SJSA1 (cell line): ENCODE measurements at places on chromosomes 1 and 21. TPM values are rescaled to one million over a fixed set of nuclear protein-coding genes. Genes with fewer than 3 reads are reported as not detected.

GRCh38 chr1:206702260-206702659 lies 17.6 kb downstream of the MAPKAPK2 start:
- DNase-seq: no peak
- no peaks in the 10 kb centered on the region for H3K27me3 ChIP-seq
- H3K4me1 ChIP-seq: peaks cover 38% of the 10 kb centered on the region
- no peak overlapping the region for H3K27ac ChIP-seq
- no peak overlapping the region for H3K4me3 ChIP-seq

DNA sequence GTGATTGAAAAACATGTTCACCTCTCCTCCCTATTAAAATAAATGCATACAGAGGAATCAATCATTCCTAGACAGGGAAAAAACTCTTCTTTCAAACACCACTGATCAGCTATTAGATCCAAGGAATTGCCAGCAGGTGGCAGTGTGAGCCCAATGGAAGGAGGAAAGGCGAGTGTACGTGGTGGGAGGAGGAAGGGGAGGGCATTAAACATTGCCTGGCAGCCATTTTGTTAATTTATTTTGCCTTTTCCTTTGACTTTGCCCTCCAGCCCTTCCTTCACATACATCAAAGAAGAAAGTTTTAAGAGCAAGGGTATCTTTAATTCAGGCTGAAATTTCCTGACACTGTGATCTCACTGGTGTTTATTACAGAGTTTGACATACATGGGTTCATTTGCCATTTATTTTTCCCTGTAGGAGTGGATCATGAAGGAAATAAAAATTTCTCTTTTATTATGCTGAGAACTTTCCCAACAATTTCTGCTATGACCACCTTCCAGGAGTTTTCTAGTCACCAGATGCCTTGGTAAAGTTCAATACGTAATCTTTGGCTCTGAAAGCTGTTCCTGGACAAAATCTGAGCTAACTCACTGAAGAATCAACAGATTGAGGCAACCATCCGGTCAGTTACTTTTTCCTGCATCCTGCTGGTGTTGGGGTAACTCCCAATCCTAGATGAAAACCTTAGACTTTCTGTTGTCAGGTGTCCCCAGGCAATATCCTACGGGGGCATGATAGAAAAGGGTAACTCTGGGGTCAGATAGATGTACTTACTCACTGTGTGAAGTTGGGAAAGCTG lies 1.9 kb upstream of the GNAI3 start:
- peak overlapping the region; percentile 89 for H3K4me3 ChIP-seq
- no peaks in the 10 kb centered on the region for H3K27me3 ChIP-seq
- peaks cover 15% of the 10 kb centered on the region for H3K4me1 ChIP-seq

- H3K4me3 ChIP-seq: no peak overlapping the region
- H3K27me3 ChIP-seq: no peaks in the 10 kb centered on the region
- peak overlapping the region; percentile 14; the same call in 1 of the 2 replicates for H3K27ac ChIP-seq
Observed at GRCh38 chr21:42393443-42393950, 2.4 kb downstream of the TMPRSS3 start.

DNA sequence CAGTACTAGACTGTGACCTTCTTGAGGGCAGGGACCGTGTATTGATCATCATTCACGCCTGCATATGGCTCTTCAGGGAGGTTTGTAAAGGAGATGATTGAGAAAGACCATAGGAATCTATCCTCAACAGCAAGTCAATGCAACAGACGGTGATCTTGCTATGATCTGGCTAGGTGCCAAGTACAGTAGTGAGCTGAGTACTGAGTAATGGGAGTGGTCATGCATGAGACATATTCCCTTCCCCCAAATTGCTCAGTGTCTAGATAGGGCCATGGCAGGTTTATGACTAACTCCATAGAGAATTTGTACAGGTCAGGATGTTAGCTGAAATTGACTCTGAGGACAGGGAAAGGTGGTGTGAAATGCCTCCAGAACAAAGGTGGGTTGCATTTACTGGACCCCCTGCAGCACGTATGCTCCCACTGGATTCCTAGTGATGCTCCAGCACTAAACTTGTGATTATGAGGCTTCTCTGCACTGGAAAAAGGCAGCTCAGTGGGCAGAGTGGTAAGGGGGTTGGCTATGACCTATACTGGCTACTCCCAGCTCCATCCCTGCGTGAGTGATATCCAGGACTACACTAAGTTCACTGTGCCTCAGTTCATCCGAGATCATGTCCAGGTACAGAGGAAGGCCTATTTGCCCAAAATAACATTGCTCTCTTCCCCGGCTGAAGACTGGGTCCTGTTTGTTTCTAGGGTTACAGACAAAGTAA lies 37.2 kb downstream of the KCNJ6 start:
- no peak overlapping the region for H3K27ac ChIP-seq
- no peaks in the 10 kb centered on the region for H3K27me3 ChIP-seq
- H3K4me3 ChIP-seq: no peak overlapping the region
- H3K4me1 ChIP-seq: peaks cover 34% of the 10 kb centered on the region

GRCh38 chr1:16054598-16055540 lies 11.3 kb downstream of the CLCNKB start:
- H3K4me3 ChIP-seq: no peak overlapping the region
- H3K27me3 ChIP-seq: no peaks in the 10 kb centered on the region
- no peak overlapping the region for H3K27ac ChIP-seq
- H3K36me3 ChIP-seq: no peaks in the 10 kb centered on the region

- H3K36me3 ChIP-seq: no peaks in the 10 kb centered on the region
- no peak overlapping the region for H3K27ac ChIP-seq
- H3K4me1 ChIP-seq: no peaks in the 10 kb centered on the region
- H3K27me3 ChIP-seq: no peaks in the 10 kb centered on the region
Observed at GRCh38 chr1:97070376-97070775, 348.8 kb downstream of the PTBP2 start.

- H3K27ac ChIP-seq: no peak overlapping the region
- 0 out of 2 replicates have a peak, but pooled peaks cover 8% of the 10 kb centered on the region for H3K36me3 ChIP-seq
- H3K4me3 ChIP-seq: no peak overlapping the region
- DNase-seq: no peak
- no peaks in the 10 kb centered on the region for H3K27me3 ChIP-seq
Observed at GRCh38 chr1:89706700-89707012, 73.7 kb downstream of the LRRC8C start.

- H3K4me1 ChIP-seq: peaks cover 15% of the 10 kb centered on the region
- H3K27ac ChIP-seq: no peak overlapping the region
- DNase-seq: no peak
- no peaks in the 10 kb centered on the region for H3K36me3 ChIP-seq
Observed at GRCh38 chr1:224559981-224560728, 56.0 kb upstream of the CNIH3 start.

DNA sequence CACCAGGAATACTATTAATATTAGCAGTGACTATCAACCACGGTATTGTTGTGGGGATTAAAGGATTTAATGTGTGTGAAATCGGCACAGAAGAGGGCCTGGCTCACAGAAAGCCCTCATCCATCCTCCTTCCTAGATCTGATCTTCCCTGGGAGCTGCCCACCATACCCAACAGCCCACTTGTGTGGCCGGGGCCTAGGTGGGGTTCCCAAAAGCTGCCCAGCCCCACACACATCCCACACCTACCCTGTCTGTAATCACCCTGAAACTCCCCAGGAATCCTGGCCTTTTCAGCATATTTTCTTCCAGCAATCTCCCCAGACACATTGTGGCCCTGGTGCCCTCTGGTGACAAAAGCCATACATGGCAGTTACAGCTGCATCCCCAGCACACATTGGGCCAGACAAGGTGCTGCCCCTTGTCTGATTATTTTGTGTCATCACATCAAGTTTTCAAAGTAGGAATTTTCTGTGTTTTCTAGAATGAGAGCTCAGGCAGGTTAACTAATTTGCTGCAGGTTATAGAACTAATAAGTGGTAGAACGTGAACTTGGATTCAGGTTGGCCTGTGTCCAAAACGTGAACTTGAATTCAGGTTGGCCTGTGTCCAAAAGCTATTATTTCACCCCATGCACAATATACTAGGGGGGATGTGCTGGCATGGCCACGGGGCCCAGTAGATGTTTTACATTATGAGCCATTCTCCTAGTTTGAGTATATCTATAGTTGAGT lies 5.3 kb upstream of the SLC6A9 start:
- no peak overlapping the region for H3K27ac ChIP-seq
- DNase-seq: peak; percentile 56
- H3K4me1 ChIP-seq: no peaks in the 10 kb centered on the region; the same call in 1 of the 2 replicates

GRCh38 chr1:207820568-207821463 lies 69.0 kb downstream of the CD46 start:
- H3K27me3 ChIP-seq: no peaks in the 10 kb centered on the region
- H3K4me1 ChIP-seq: peaks cover 29% of the 10 kb centered on the region
- DNase-seq: no peak
- H3K4me3 ChIP-seq: no peak overlapping the region

DNA sequence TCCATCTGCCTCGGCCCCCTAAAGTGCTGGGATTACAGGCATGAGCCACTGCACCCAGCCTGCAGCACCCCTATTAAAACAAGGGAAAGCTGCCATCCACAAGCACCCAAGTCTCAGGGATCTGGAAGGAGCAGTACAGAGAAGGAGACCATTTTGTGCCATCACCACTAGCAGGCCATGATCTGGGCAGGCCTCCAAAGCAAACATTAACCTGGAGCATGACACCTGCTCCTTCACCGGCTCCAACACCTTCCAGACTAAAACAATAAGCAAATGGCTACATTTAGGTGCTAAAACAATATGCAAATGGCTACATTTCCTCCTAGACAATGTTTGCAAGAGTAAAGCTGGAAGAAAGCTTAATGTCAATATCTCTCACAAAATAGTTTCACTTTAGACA lies 16.7 kb downstream of the MEAF6 start:
- H3K4me3 ChIP-seq: no peak overlapping the region
- H3K4me1 ChIP-seq: peaks cover 10% of the 10 kb centered on the region
- no peaks in the 10 kb centered on the region for H3K27me3 ChIP-seq
- DNase-seq: no peak
- H3K36me3 ChIP-seq: peaks cover 57% of the 10 kb centered on the region

DNA sequence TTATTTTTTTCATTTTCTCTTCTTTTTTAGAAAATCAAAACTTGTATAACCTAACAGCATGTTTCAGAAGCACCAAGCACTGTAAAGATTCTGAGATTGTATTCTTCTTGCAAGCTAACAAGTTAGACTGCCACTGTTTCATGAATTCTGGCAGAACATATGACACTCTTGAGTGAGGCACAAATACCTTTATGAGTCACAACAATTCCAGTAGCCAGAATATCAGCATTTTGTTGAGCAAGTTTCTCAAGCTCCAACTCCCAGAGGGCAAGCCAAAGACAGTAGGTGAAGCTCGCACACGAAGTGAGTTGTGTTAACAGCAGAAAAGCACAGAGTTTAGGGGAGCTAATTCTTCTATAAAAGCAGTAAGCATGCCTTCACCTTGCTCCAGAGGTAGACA lies 268.8 kb upstream of the NCAM2 start:
- no peaks in the 10 kb centered on the region for H3K4me1 ChIP-seq
- H3K27ac ChIP-seq: no peak overlapping the region
- no peaks in the 10 kb centered on the region for H3K27me3 ChIP-seq
- DNase-seq: no peak

GRCh38 chr1:151620286-151620685 lies 8.4 kb downstream of the SNX27 start:
- H3K4me1 ChIP-seq: peaks cover 29% of the 10 kb centered on the region
- H3K27ac ChIP-seq: no peak overlapping the region
- H3K4me3 ChIP-seq: no peak overlapping the region
- peaks cover 26% of the 10 kb centered on the region; the same call in 1 of the 2 replicates for H3K36me3 ChIP-seq
- H3K27me3 ChIP-seq: no peaks in the 10 kb centered on the region
- no peak for DNase-seq

- no peaks in the 10 kb centered on the region for H3K36me3 ChIP-seq
- H3K27me3 ChIP-seq: no peaks in the 10 kb centered on the region
- DNase-seq: no peak
- no peaks in the 10 kb centered on the region for H3K4me1 ChIP-seq
- no peak overlapping the region for H3K4me3 ChIP-seq
Observed at GRCh38 chr1:221948459-221948858, 206.6 kb upstream of the DUSP10 start.

DNA sequence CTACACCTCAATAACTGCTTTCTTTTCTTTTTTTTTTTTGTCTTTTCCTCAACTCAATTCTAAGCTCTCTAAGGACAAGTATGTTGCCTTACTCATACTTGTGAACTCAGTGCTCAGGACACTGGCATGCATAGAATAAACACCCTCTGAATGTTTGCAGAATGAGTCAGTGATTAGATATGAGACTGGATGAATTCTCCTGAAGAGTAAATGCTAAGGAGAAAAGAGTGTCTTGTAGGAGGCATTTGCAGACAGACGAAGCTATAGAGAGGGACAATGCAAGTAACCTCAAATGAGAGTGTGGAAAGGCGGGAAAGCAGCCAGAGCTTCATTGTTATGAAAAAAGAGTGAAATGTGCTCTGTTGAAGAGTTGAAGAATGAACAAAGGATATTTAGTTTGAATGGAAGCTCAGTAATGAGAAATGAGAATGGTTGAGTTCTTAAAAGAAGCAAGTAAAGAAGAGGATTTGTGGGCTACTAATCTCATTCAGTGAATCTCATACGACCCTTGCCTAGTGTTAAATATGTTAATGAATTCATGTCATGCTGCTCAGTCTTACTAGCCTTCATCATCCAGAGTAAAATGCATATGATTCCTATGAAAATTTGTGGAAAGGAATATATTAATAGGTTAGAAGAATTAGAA lies 166.1 kb upstream of the DPYD start:
- H3K36me3 ChIP-seq: peaks cover 7% of the 10 kb centered on the region; the same call in 1 of the 2 replicates
- peaks cover 32% of the 10 kb centered on the region for H3K4me1 ChIP-seq
- no peak overlapping the region for H3K4me3 ChIP-seq

DNA sequence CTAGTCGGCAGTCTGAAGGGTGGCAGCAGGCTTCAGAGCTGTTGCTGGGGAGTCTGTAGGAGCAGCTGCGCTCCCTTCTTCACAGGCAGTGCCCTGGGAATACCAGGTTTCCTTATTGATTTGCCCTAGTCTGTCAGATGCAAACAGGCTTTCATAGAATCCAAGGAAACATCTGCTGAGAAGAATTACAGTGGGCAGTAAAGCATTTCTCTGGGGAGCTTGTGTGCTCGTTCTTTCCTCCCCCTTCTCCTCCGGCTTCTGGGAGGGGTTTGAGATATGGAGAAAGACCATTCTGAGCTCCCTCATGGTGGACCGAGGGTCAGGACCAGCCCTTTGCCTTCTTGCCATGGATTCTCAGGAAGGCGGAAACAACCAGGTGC lies 25.4 kb upstream of the PARP1 start:
- no peak for DNase-seq
- H3K4me3 ChIP-seq: no peak overlapping the region
- H3K27me3 ChIP-seq: peaks cover 6% of the 10 kb centered on the region; the same call in 1 of the 2 replicates
- H3K27ac ChIP-seq: no peak overlapping the region

- H3K27me3 ChIP-seq: no peaks in the 10 kb centered on the region
- H3K36me3 ChIP-seq: no peaks in the 10 kb centered on the region
- no peak overlapping the region for H3K27ac ChIP-seq
Observed at GRCh38 chr1:220791285-220791684, 4.6 kb downstream of the MTARC1 start.

GRCh38 chr1:244350027-244350426 lies 101.7 kb downstream of the ADSS2 start:
- H3K4me3 ChIP-seq: no peak overlapping the region
- no peaks in the 10 kb centered on the region for H3K27me3 ChIP-seq
- no peak overlapping the region for H3K27ac ChIP-seq
- no peak for DNase-seq

RNU1-4 gene
- under 0.01 and 294 TPM in 2 replicates for total RNA-seq

OR2L2 gene
- total RNA-seq: not detected in 2 replicates

NPL gene
- total RNA-seq: 0.41 and 2.4 TPM in 2 replicates

CFAP74 gene
- not detected in 2 replicates for total RNA-seq

CHI3L2 gene
- total RNA-seq: not detected in 2 replicates

DNAJC28 gene
- 1.6 TPM in 1 of 2 replicates, not detected in the other for total RNA-seq

HEATR1 gene
- total RNA-seq: 21.9 and 25.3 TPM in 2 replicates

TNNI3K gene
- total RNA-seq: not detected in 2 replicates

SMPDL3B gene
- 0.11 TPM in 1 of 2 replicates, not detected in the other for total RNA-seq

TRIM58 gene
- total RNA-seq: not detected in 2 replicates
